ENCODE measurements at places on chromosomes 3 and 15.

DNA sequence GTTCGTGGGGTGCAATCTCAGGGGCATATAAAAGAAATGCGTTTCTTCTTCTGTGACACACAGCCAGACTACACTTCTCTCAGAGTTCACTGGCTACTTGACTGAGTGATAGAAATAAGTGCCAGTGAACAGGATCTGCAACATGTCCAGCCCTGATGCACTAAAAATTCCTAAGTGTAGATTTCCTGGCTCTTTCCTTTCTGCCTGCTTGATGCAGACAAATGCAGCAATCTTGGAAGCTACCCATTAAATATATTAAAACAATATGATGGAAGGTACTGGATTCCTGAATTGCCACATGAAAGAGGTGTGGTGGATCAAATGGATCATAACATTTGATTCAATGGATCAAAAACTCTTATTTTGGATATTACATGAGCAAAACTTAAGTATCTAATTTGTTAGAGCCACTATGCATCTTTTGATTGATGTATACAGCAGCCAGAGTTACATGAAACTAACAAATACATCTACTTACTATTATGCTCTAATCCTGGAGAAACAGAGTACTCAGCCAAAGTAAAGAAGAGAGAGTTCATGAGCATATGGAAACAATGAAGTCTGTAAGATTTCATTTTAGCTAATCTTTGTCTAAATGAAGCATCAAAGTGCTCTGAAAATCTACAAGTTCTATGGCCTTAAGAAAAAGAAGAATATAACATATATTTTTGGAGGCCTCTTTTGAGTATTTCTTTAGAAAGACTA is 222.6 kb downstream of the ZNF385D start:
- no peak for DNase-seq

DNA sequence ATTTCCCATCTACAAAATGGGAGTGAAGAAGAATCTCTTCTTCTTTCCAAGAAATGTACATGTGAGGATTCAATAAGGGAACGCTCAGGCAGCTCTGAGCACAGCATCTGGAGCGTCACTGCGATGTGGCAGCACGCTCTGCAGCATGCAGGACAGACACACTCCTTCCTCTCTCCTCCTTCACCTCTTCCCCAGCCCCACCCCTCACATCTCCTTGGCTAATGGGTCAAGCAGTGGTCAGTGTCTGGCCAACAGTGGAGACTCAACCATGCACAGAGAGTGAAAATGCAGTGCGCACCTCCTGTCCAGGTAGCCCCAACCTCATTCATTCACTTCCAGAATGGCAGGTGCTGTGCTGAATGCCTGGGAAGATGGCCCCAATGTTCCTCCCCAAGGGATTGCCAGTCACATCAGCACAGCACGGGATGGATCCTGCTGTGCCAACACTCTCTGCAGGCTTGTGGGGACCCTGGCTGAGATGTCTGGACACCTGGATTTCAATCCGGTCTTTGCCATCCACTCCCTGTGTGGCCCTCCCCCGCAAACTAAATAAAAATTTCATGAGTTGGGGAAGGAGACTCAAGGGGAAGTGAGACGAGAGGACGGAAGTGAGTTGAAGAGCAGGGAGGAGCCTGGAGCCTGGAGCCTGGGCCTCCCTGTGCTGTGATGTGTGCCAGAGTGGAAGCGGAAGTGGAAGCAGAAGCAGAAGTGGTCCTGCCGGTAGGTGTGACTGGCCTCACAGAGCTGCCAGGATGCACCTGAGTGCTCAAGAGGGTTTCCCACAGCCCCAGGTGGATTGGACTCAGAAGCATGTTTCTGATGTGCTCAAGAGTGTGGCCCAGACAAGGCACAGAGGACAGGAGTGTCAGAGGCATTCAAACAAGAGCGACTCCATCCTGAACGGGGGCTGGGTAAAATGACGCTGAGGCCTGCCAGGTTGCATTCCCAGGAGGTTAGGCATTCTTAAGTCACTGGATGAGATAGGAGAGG is 163.9 kb downstream of the SMAD6 start:
- no peak for DNase-seq

DNA sequence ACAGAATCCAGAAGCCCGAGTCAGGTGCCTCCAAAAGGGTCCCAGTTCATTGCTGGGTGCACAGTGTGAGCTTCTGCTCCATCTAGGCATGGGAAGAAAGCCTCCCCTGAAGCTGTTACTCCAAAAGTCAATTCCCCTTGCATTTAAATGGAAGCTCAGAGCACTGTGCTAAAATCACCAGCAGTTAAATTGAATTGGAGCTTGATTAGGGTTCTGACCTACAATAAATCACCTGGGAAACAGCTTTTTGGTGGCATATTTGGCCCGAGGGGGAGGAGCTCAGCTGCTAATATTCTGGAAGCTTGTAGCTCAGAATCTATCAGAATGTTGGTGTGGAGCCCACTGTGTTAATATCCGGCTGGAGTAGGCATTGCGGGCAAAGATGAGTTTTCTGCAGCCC is 87.1 kb upstream of the RGMA start:
- DNase-seq = no peak

- no peak for DNase-seq
These were observed 7.8 kb downstream of the PDHB start for GRCh38 chr3:58425782-58426181.

DNA sequence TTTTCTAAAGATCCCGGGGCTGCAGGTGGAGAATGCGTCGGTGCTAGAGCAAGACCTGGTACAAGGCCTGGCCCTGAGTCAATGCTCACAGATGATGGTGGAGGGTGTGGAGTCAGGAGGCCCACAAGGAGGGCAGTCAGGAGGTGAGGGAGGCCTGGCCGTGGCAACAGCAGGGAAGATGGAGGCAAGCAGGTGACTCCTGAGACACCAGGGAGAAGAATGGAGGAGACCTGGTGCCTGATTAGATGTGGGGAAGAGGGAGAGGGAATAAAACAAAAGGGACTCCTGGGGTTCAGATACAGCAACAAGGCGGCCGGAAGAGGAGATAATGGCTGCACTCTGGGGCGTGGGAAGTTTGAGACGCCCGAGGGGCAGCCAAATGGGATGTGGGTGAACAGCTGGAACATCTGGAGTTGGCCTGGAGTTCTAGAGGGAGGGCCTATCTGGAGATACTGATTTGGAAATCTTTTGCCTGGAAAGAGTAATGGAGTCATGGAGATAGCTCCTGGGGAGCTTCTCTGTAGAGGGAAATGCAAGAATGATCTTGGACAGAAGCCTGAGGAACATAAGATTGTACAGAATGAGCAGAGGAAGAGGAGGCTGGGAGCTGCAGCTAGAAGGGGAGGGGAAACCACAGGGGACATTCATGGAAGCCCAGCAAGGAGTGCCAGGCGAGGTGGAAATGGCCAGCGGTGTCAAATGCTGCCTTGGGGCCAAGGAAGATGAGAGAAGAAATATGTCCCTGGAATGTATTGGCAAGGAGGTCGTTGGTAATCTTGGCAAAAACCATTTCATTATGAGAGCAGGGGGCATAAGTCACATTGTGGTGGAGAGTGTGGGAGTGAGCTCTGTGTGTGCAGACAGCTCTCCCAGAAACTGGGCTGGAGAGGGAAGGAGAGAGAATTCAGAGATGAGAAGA is 67.5 kb upstream of the CORO2B start:
- no peak for DNase-seq

DNA sequence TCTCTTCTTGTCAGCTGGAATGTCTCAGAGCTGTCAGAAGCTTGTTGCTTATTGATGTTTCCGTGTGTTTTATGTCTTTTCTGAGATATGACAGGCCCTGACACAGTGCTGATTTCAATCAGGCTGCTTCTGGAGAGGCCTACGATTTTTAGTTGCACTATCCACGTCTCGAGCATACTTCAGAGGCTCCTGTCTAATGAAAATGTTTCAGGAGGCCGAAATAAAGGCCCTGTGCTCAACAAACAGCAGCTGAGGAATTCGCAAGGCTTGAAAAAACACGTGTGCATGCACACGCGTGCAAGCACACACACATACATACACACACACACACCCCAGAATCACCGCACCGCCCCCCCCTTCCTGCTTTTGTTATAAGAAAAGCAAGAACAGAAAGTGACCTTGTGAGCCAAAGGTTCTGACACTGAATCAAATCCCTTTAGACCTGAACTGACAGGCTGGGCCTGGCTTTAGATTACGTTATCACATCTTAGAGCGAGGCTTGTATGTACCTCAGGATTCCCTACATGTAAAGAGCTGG is 296.6 kb downstream of the NR2F2 start:
- no peak for DNase-seq

DNA sequence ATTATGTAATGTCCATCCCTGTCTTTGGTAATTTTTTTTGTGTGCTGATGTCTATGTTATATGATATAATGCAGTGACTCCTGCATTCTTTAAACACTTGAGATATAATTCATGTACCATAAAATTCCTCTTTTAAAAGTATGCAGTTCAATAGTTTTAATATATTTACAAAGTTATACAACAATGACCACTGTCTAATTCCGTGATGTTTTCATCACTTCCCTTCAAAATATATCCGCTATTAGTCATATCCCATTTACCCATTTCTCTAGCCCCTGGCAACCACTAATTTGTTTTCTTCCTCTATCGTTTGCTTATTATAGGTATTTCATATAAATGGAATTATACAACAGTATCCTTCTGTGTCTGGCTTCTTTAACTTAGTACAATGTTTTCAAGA is 64.9 kb upstream of the SUCLG2 start:
- DNase-seq = peak; percentile 47

DNA sequence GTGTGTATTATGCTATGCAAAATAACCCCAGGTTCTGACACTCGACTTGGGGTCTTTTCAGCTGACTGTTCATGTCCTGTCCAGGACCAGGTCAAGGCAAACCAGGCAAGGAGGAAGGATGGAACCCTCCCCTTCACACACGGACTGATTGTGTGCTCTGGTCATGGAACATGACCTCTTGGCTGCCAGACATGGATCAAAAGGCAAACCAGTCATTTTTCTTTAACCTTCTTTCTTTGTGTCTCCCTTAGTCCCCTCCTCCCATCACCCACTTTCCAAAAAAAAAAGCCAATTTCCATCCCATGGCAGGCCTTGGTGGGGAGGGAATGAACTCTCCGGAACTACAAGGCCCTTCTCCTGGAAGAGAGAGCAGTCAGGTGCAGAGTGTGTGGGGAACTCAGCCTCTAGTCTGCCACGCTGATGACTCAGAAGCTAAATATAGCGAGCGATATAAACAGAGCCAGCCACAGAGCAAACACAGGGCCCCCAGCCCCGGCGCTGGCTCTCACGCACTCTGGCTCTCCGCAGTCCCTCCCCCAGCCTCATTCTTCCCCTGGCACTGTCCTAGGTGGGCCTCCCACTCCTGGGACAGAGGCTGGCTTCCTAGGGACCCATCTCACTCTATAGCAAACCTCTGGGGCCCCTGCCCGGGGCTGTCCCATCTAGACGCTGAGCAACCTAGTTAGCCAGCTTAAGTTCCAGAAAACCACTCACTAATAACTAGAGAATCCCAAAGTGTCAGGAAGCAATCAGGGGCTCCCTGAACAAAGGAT is 10.0 kb downstream of the BMF start:
- peak; percentile 70 for DNase-seq

- no peak for DNase-seq
These were observed 22.6 kb upstream of the KLF13 start for GRCh38 chr15:31303726-31304648.

GRCh38 chr3:149120051-149120972 is 9.1 kb upstream of the HPS3 start:
- no peak for DNase-seq

- no peak for DNase-seq
These were observed 126.2 kb upstream of the KLHL25 start for GRCh38 chr15:85920956-85921355.

GRCh38 chr15:60721707-60722106 is 242.8 kb upstream of the ICE2 start:
- no peak for DNase-seq

GRCh38 chr3:38334142-38335055 is 12.2 kb upstream of the XYLB start:
- peak; percentile 35 for DNase-seq

- DNase-seq = no peak
These were observed 130.8 kb downstream of the MINAR1 start for GRCh38 chr15:79562899-79563298.

GRCh38 chr3:110736332-110736731 is 335.3 kb upstream of the NECTIN3 start:
- no peak for DNase-seq

DNA sequence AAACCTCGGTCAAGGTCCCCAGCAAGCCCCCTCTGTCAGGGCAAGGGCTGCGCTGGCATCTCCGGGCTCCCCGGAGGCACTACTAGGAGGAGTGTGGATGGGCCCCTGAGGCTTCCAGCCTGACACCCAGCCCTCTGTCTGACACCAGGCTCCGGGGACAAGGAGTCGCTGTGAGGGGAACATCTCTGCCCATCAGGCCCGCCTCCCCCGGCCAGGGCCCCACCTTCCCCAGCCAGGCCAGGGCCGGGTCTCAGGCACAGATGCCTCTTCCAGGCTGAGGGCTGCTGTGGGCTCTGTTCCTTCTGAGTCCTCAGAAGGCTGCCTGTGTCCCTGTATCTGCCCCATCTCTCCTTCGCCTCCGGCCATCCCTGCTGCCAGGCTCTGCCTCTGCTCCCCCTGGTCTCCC is 15.8 kb downstream of the CSPG4 start:
- DNase-seq = no peak

DNA sequence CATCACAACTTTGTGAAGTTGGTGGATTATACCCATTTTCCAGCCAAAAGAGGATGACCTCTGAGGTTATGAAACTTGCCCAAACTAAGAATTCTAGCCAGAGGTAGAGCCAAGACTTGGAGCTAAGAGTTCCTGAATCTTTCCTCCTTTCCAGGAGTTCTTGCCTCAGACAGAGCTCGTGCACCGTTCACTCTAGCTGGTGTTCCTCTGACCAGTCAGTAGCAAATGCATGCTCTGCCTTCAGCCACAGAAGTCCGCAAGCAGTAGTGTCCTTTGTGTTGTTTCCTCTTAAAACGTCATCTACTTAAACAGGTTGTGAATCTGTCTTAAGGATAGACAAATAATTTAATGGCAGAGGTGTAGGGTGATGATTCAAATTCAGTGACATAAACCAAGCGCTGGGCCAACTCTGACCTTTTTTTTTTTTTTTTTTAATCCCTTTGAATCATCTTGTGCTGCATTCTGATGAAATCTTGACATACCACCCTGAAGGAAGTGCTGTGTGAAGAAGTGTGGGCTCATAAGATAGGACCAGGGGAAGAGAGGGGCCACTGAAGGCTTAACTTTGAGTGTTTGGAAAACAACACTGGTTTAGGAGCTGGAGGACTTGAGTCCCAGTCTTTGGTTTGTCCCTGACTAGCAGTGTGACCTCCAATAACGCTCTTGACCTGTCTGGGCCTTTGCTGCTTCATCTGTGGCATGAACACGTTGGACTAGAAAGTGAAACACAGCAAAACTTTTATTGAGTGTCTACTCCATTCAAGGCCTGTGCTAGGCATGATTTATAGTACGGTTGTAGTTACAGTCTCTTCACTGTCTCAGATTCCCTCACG is 53.4 kb downstream of the ITPR1 start:
- no peak for DNase-seq

- DNase-seq = no peak
These were observed 39.2 kb downstream of the ATP2B2 start for GRCh38 chr3:10466186-10466585.

All from non-pigmented ciliary epithelial cell (primary cell).